Stimulated activated CD8-positive, alpha-beta memory T cell treated with anti-CD3 and anti-CD28 coated beads, Interleukin-7, amount 100 ng/mL, for 1 hour (primary cell): ENCODE measurements at places on chromosomes 1 and 21.

- no peak for DNase-seq
Measured at GRCh38 chr1:186016856-186017255, 282.7 kb downstream of the HMCN1 start.

DNA sequence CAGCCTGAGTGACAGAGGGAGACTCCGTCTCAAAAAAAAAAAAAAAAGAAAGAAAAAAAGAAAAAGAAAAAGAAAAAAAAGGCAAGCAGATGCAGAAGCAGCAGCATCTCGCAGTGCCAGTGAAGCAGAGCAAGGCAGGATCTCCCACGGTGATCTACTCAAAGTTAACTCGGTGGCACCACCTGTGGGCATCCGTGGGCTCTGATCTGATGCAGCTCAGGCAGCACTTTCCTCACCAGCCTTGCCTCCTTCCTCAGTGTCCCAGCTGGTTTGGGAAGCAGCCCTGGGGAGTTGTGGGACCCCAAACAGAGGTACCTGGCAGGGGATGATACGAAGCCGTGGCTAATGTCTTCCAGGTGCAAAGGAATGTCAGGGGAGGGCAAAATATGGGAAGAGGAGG is 104.3 kb upstream of the KRTAP19-8 start:
- no peak for DNase-seq

DNA sequence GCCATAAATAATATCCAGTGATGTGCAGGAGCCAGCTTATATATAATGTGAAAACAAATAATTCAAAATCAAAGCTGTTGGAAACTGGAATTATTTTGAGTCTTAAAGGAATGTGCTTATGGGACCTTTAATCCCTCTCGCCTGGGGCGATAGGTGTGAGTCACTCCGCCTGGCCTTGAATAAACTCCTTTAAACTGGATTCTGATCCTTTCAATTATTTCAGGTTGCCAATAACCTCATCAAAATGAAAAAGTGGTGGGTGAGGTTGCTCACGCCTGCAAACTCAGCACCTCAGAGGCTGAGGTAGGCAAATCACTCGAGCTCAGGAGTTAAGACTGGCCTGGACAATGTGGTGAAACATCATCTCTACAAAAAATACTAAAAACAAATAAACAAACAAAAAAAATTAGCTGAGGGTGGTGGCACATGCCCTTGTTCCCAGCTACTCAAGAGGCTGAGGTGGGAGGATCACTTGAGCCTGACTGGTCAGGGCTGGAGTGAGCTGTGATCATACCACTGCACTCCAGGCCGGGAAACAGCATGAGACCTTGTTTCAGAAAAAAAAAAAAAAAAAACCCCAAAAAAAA is 11.4 kb upstream of the SLC2A5 start:
- DNase-seq = no peak

- DNase-seq = no peak
Measured at GRCh38 chr1:79920960-79921669, 914.6 kb upstream of the ADGRL4 start.

DNA sequence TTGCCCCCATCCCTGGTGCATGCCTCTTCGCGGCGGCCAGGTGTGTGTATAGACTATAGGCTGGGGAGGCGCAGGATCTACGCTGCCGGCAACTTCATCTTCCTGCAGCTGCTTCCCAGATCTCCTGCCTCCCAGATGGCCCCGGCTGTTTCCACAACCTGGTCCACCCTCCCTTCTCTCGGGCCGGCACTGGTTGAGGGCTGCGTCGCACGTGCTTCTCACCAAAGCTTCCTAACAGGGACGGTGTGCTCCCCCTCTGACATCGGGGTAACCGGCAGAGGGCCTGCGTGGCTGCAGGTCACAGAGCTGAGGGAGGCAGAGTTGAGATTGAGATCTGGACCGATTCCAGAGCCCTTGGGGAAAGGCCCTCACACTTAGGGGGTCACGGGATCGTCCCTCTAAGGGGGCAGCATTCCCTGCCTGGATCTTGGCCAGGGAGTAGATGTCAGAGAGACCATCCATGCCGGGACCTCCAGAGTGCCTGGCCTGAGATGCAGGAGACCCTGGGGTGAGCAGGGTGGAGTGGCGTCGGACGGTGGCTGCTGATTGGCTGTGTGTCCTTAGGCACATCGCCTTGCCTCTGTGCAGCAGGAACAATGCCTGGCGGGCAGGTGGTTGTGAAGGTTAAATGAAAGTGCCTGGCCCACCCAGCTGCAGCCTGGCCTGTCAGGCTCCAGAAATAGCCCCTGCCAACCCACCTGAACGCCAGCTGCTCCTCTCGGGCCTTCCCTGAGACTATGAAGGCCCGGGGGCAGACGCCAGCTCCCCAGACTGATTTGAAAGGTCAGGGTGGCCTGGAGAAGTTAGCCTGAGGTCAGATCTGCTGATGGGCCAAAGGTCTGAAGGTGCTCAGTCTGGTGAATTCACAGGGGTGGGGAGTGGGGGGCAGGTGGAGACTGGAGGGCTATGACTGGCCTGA is 6.1 kb upstream of the MASP2 start:
- DNase-seq = no peak

DNA sequence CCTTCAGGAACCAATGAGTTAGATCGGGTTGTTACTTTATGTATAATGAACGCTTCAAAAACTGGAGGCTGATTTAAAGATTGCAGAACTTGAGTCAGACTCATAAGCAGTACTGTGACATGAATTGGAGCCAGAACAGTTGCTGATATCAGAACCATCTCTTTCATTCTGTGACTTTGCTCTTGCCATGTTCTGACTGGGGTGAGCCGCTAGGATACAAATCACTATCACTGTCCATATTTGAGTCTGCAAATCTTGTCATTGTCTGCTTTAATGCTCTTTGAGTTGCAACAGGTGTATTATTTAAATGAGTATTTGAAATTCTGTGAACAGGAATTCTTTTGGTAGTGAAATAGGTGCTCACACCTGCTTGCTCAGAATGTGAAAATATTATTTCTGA is 52.5 kb downstream of the LRIG2 start:
- no peak for DNase-seq

GRCh38 chr1:66452982-66453381 is 81.0 kb upstream of the SGIP1 start:
- DNase-seq = no peak

DNA sequence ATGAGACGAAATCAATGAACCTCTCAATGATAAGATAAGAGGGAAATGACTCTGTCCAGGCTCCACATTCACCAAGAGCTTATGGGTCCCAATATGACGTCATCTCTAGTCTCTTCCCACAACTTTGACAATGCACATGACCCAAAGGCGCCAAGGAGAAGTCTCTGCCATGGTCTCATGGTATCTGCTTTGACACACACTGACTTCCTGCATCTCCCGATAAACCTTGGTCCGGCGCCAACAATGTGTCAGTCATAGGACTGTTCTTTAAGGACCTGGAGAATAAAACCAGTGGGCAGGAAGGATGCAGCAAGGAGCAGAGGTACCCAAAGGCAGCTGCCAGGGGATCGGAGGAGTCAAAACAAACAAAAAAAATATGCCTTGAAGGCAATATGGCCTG is 46.9 kb upstream of the TMEM51 start:
- no peak for DNase-seq
